ENCODE measurements at places on chromosomes 2 and 18.

- H3K4me1 ChIP-seq, result peaks cover 7% of the 10 kb centered on the region
- no peak for DNase-seq
- H3K27me3 ChIP-seq, result no peaks in the 10 kb centered on the region
- no peaks in the 10 kb centered on the region for H3K36me3 ChIP-seq
Measured at GRCh38 chr2:190679813-190680591, 31.1 kb downstream of the NAB1 start.

GRCh38 chr2:226679389-226680065 is 120.1 kb downstream of the IRS1 start:
- no peaks in the 10 kb centered on the region for H3K27me3 ChIP-seq
- no peak overlapping the region for H3K27ac ChIP-seq
- no peak for DNase-seq
- no peaks in the 10 kb centered on the region for H3K36me3 ChIP-seq
- no peak overlapping the region for H3K4me3 ChIP-seq

DNA sequence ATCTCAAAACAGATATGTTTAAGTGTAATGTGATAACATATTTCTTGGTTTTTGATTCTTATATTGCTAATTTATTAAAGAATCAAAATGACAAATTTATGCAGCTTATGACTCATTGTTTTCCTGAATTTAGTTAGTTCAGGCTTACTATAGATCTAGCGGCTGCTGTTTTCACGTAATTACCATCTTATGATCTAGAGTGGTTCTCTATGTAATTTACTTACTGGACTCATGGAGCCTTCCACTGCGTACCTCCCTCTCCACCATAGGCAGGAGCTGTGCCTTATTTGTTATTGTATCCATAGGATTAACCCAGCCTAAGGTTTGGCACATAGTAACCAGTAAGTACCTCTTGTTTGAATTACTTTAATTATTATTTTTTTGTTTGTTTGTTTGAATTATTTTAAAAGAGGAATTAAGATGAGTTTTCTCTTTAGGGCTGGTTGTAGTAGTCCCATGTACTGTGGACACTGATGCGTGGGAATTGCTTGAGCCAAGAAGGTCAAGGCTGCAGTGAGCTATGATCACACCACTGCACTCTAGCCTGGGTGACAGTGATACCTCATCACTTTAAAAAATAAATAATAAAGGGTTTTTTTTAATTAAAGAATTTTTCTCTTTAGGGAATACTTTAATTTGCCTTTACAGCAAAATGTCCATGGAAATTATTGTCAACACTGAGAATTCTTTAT is 165.5 kb downstream of the PHLPP1 start:
- no peaks in the 10 kb centered on the region for H3K36me3 ChIP-seq
- no peak overlapping the region for H3K4me3 ChIP-seq
- H3K4me1 ChIP-seq, result peaks cover 11% of the 10 kb centered on the region
- no peak for DNase-seq

- H3K4me3 ChIP-seq, result no peak overlapping the region
- no peaks in the 10 kb centered on the region for H3K36me3 ChIP-seq
- DNase-seq, result no peak
- H3K4me1 ChIP-seq, result no peaks in the 10 kb centered on the region
Measured at GRCh38 chr18:47274961-47275360, 23.5 kb upstream of the SKOR2 start.

DNA sequence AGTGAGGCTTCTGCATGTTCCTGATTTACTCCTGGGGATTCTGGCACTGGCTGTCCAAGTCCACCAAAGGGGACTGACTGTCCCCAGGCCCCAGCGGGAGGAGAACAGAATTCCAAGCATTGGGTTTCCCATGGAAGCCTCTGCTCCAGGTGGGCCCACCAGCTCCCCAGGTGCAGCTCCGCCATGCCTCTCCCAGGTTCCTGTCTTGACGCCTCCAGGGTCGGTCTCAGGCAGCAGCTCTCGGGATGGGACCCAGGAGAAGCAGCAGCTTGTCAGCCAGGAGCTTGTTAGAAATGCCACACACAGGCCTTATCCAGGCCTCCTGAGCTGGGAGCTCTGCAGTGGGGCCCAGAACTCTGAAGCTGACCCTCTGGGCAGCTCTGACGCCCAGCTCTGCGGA is 47.9 kb downstream of the DCDC2C start:
- H3K4me1 ChIP-seq, result no peaks in the 10 kb centered on the region
- no peak for DNase-seq
- H3K4me3 ChIP-seq, result no peak overlapping the region

DNA sequence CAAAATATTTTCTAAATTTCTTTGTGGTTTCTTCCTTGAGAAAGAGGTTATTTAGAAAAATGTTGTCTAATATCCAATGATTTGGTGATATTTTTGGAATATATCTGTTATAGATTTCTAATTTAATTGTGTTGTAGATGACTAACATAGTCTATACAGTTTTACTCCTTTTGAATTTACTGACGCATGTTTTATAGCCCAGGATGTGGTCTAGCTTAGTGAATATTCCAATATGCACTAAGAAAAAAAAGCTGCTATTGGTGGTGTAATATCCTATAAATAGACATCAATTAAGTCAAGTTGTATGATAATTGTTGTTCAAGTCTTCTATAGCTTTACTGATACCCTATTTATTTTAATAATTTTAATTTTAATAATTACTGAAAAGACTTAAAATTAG is 240.6 kb upstream of the CYP26B1 start:
- H3K4me1 ChIP-seq, result no peaks in the 10 kb centered on the region
- no peaks in the 10 kb centered on the region for H3K36me3 ChIP-seq
- DNase-seq, result no peak
- no peak overlapping the region for H3K4me3 ChIP-seq
- H3K27me3 ChIP-seq, result no peaks in the 10 kb centered on the region

DNA sequence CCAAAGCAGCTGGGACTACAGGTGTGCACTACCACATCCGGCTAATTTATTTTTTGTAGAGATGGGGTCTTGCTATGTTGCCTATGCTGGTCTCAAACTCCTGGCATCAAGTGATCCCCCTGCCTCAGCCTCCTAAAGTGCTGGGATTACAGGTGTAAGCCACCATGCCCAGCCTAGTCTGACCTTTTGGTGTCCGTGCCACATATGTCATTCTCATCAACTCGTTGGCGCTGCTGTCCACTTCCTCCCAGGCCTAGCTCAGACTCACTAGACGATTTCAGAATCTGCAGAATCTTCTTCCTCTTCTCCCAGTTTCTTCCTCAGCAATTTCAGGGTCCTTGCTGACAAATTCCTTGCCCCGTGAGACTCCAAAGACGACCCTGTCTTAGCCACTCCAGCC is 39.8 kb upstream of the DNMT3A start:
- no peak for DNase-seq
- H3K36me3 ChIP-seq, result no peaks in the 10 kb centered on the region
- H3K4me1 ChIP-seq, result peaks cover 29% of the 10 kb centered on the region
- H3K27me3 ChIP-seq, result no peaks in the 10 kb centered on the region
- no peak overlapping the region for H3K4me3 ChIP-seq

DNA sequence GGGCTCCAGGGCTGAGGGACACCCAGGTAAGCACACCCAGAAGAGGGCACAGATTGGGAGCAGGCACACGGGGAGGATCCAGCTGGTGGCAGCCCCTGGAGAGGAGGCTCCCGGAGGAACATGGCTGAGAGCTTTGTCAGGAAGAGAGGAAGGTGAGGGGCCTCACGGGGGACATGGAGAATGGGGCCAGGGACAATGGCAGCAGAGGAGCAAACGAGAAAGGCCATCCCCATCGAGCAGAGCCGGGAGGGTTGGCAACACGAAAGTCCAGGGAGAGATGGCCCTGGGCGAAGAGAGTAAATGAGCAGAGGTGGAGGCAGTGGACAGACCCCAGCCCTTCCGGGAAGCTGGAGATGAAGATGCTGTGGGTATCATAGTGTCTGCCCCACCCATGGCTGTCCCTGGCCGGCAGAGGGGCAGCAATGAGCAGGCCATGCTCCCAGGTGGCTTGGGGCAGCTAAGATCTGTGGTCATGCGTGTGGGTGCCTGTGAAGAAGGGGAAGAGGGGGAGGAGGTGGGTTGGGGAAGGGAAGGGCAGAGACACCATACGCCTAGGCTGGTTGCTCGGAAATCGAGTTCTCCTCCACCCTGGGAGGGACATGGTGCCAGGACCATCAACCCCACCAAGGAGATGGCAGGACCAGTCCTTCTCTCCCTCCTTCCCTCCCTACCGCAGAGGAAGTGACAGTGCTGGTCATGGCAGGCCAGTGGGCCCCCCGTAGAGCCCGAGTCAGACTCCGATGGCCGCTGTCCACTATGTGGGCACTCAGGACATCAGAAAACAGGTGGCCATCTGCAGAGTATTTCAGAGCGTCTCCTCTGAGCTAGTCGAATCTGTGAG is 191.7 kb downstream of the NDUFA10 start:
- H3K27me3 ChIP-seq, result no peaks in the 10 kb centered on the region
- H3K36me3 ChIP-seq, result no peaks in the 10 kb centered on the region
- no peak for DNase-seq
- H3K4me3 ChIP-seq, result no peak overlapping the region
- peaks cover 5% of the 10 kb centered on the region for H3K4me1 ChIP-seq

- no peak for DNase-seq
- no peaks in the 10 kb centered on the region for H3K36me3 ChIP-seq
- H3K27me3 ChIP-seq, result no peaks in the 10 kb centered on the region
- no peak overlapping the region for H3K27ac ChIP-seq
Measured at GRCh38 chr2:74653589-74653984, 460 bp upstream of the SEMA4F start.

DNA sequence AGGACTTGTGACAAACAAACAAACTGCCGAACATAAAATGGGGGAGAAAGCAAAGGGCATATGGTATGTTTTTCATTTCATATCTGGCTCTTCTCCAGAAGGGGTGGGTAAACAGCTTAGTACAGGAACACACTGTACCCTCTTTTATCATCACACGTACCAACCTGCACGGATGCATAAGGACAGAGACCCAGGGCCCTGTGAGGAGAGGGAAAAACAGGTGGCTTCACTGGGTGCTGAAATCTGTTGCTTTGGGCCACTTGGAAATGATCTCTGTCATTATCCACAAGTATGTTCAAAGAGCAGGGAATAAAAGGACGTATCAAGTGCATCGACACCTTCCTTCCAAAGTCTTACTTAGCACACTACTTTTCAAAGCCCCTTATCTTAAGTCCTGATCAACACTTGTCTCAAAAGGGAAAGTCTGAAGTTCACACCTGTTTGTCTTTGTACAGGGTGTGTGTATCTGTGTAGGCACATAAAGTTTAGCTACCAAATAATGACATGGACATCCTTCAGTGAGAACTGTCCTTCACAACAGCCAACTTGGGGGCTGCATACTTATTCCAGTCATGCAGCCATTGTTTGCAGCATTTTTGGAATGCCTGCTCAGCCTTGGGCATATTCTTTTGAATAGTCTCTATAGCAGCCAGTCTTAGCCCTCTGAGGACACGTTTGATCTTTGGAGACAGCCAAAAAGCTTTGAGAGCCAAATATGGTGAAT is 60.6 kb downstream of the IRS1 start:
- H3K36me3 ChIP-seq, result no peaks in the 10 kb centered on the region
- peaks cover 40% of the 10 kb centered on the region for H3K4me1 ChIP-seq
- no peaks in the 10 kb centered on the region for H3K27me3 ChIP-seq
- no peak for DNase-seq
- no peak overlapping the region for H3K4me3 ChIP-seq
- H3K27ac ChIP-seq, result peak overlapping the region; percentile 12

GRCh38 chr2:122780251-122780650 is 1024.8 kb downstream of the TSN start:
- no peaks in the 10 kb centered on the region for H3K36me3 ChIP-seq
- no peak for DNase-seq
- no peak overlapping the region for H3K27ac ChIP-seq
- no peaks in the 10 kb centered on the region for H3K27me3 ChIP-seq
- H3K4me3 ChIP-seq, result no peak overlapping the region

DNA sequence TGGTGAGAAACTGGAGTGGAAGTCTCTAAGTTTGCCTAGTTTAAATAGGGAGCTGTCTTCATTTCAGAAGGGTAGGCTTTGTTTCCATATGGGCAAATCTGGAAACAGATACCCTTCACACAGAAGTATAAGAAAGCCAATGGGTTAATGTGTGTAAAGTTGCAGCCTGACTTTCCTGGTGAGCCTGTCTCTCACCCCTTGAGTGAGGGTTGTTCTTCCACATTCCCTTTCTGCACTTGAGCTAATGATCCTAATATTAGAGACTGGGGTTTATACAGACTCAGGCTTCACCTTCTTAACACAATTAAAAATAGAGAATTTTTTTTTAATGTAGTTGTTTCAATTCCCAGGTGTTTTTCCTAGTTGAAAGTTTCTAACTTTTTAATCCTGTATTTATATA is 108.6 kb upstream of the EML6 start:
- no peak overlapping the region for H3K27ac ChIP-seq
- H3K27me3 ChIP-seq, result no peaks in the 10 kb centered on the region
- H3K4me3 ChIP-seq, result no peak overlapping the region
- H3K4me1 ChIP-seq, result peaks cover 59% of the 10 kb centered on the region
- H3K36me3 ChIP-seq, result no peaks in the 10 kb centered on the region
- no peak for DNase-seq

DNA sequence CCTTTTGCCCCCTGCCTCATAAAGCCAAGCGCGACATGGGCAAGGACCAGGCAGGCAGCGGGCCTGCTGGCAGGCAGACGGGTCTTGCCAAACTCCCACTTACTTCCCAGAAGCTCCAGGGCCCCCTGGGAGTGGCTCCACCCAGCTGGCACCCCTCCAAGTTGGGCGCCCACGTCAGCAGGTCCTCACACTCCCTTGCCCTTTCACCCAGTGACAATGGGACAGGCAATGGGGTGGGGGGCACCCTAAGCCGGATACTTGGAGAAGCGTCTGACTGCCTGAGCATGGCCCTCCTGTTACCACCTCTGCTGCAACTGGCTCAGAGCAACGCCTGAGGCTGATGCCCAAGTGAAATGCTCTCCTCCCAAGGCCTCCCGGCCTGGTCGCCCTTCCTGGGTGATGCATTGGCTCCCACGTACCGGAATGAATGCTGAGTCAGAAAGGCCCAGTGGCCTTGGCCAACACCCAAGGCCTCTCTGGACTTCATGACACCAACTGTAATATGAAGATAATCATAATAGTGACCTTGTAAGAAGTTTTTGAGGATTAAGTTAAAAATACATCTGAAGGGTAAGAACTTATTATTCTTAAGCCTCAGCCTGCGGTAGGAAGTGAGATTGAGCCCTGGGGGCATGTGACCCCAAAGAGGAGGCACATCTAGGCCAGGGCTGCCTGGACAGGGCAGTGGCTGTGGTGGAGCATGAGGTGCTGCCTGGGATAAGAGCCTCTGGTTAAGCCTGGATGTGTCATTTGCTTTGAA is 31.6 kb downstream of the KCNK3 start:
- H3K4me1 ChIP-seq, result peaks cover 13% of the 10 kb centered on the region
- no peaks in the 10 kb centered on the region for H3K36me3 ChIP-seq
- DNase-seq, result no peak

GRCh38 chr2:58051445-58051844 is 4.8 kb downstream of the VRK2 start:
- DNase-seq, result no peak
- no peaks in the 10 kb centered on the region for H3K4me1 ChIP-seq
- no peaks in the 10 kb centered on the region for H3K36me3 ChIP-seq
- no peak overlapping the region for H3K4me3 ChIP-seq
- H3K27ac ChIP-seq, result no peak overlapping the region
- no peaks in the 10 kb centered on the region for H3K27me3 ChIP-seq

- no peaks in the 10 kb centered on the region for H3K4me1 ChIP-seq
- H3K4me3 ChIP-seq, result no peak overlapping the region
- H3K36me3 ChIP-seq, result no peaks in the 10 kb centered on the region
- no peaks in the 10 kb centered on the region for H3K27me3 ChIP-seq
- no peak overlapping the region for H3K27ac ChIP-seq
- no peak for DNase-seq
Measured at GRCh38 chr2:236208019-236208926, 40.1 kb upstream of the GBX2 start.

- no peaks in the 10 kb centered on the region for H3K36me3 ChIP-seq
- DNase-seq, result no peak
Measured at GRCh38 chr2:50538147-50538546, 493.8 kb downstream of the NRXN1 start.

- peak overlapping the region; percentile 89 for H3K27ac ChIP-seq
- no peaks in the 10 kb centered on the region for H3K27me3 ChIP-seq
- no peak for DNase-seq
- H3K4me3 ChIP-seq, result no peak overlapping the region
- peaks cover 100% of the 10 kb centered on the region for H3K4me1 ChIP-seq
Measured at GRCh38 chr2:177243476-177243875, 21.1 kb downstream of the NFE2L2 start.

Measured in esophagus squamous epithelium (tissue), 5 donors.